Endothelial cell (in vitro differentiated cells): ENCODE measurements at places on chromosomes 5 and 9. TPM values are rescaled to one million over a fixed set of nuclear protein-coding genes. Genes with fewer than 3 reads are reported as not detected.

The FOXI1 gene
- total RNA-seq = 2.2 TPM

The PKD2L2 gene
- total RNA-seq = not detected

The OR13C3 gene
- total RNA-seq = not detected

The ACOT12 gene
- not detected for total RNA-seq

The PAEP gene
- total RNA-seq = not detected

DNA sequence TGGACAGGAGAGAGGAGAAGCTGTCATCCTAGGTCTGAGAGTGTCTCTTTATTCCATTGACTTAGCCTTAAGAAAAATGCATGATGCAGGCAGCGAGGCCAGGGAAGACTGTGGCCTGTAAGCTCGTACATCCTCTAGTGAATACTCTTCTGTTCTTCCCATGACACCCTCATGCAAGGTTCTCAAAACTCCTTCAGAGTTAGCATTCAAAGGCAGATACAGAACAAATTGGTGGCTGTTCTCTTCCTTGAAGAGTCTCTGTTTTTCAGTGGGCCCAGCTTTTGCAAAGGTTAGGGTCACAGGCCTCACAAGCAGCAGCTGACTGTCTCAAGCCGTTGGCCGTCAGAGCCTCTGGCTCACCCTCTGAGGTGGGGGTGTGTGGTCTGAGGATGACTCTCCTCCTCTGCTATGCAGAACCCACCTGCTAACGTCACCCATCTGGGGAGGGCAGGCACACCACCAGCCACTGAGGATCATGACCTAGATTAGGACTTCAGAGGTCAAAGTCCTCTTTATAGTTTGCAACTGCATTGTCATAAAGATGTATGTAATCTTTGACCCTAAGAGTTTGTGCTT is 15.1 kb downstream of the ADCY2 start:
- no peak overlapping the region for H3K27ac ChIP-seq
- H3K36me3 ChIP-seq = no peaks in the 10 kb centered on the region
- no peak for DNase-seq

DNA sequence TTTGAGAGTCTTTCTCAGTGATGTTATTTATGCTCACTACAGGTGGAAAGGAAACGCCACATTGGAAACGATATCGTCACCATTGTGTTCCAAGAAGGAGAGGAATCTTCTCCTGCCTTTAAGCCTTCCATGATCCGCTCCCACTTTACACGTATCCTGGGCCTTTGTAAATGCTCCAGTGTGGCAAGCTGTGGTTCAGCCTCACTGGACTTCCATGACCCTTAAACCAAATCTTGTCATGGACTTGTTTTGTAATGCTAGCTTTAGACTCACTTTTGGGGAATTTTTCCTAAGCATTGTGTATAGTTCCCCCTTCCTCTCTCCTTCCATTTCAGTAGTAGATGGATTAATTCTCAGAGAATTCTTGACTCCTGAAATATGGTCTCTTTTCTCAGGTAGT is 60.9 kb upstream of the SLC2A8 start:
- DNase-seq = no peak
- no peak overlapping the region for H3K27ac ChIP-seq
- no peaks in the 10 kb centered on the region for H3K4me1 ChIP-seq
- H3K27me3 ChIP-seq = peaks cover 2% of the 10 kb centered on the region

DNA sequence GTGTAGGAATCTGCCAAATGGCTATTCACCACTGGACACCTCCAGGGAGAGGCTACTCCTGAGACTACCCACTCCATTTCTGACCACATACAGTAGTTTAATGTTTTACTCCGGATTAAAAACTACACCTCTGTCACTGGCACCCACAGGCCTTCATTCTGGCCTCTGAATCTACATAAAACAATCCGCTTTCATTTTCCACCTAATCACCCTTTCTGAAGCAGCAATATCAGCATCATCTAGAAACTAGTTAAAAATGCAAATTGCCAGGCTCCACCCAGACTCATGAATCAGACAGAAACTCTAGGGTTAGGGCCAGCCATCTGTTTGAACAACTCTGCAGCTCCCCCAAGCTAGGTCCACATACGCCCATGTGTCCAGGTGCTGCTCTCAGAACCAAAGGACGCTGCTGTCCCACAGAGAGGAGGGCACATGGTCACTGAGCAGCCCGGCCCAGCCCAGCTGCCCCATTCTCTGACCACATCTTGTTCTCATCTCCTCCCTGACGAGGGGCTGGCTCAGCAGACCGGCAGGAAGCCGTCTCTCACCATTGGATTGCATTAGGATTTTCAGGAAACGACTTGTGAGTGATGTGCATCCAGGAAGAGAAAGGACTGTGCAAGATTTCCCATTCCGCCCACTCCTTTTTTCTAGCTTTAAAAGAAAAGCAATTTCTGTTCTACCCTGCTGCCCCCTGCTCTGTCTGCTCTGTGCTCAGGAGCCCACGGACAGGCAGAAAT is 34.7 kb downstream of the ADAM19 start:
- peak; percentile 43 for DNase-seq
- H3K36me3 ChIP-seq = peaks cover 16% of the 10 kb centered on the region
- H3K27me3 ChIP-seq = peaks cover 3% of the 10 kb centered on the region
- peak overlapping the region; percentile 6 for H3K4me3 ChIP-seq
- peak overlapping the region; percentile 94 for H3K27ac ChIP-seq

DNA sequence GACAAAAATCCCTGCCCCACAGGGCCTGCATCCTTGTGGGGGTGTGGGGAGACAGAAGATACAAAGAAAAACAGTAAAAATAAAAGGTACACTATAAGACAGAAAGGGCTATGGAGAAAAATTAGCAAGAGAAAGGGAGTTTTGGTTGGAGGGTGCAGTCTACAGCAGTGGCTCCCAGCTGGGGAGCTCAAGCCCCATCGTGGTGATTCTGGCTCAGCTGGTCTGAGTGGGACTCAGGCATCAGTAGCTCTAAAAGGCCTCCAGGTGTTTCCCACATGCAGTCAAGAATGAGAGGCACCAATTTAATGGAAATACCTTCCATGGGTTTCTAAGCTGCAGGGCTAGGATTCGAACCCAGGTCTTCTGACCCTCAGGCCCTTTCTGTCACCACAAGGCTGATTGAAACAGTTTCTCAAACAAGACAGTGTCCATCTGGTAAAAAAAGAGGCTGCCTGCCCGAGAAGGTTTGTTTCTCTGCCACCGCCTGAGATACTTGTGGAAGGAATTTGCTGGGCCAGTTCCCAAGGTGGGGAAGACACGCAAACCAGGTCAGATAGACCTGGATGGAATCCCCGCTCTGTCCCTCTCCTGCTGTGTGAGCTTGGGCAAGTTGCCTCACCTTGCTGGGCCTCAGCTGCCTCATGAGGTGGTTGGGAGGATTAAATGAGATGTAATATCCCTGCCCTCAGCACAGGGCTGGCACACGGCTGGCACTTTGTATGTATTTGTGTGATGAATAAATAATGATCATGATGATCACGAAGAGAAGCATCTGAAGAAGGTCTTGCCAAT is 43.1 kb downstream of the COL27A1 start:
- peaks cover 9% of the 10 kb centered on the region for H3K27me3 ChIP-seq
- no peak for DNase-seq
- no peaks in the 10 kb centered on the region for H3K4me1 ChIP-seq
- H3K27ac ChIP-seq = no peak overlapping the region
- H3K4me3 ChIP-seq = no peak overlapping the region

GRCh38 chr5:157930710-157931109 is 71.8 kb upstream of the CLINT1 start:
- no peaks in the 10 kb centered on the region for H3K27me3 ChIP-seq
- DNase-seq = no peak
- H3K36me3 ChIP-seq = no peaks in the 10 kb centered on the region

DNA sequence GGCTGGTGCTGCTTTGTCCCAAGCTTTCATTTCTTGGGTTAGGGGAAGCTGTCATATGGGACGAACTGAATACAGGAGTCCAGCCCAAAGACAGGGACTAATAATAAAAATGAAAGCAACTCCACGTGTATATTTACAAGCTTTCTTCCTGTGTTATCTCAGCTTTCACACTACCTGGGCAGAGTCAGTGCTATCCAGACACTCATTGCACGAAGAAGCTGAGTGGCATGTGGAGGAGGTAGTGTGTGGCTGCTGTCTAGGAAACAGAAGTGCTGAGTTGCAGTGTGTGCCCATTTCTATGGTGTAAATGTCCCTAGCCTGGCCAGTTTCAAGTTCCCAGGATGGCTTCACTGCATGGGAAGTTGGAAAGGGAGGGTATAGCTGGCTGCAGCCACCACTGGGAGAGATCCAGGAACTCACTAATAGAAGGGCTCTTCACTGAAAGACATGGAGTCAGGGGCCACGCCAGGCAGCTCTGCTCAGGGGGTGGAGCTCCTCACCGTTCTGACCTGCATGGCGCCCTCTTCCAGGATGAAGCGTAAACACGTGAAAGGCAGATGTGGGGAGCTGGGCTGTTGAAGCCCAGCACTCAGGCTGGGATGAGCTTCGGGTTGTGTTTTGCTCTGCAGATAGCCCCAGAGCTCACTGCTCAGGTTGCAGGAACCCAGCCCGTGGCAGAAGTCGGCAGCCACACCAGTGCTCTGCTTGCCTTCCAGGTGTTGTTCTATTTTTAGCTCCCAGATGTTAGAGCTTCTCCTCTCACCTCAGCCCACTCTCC is 116.9 kb downstream of the IRX2 start:
- no peak overlapping the region for H3K4me3 ChIP-seq
- DNase-seq = no peak
- peaks cover 6% of the 10 kb centered on the region for H3K36me3 ChIP-seq

DNA sequence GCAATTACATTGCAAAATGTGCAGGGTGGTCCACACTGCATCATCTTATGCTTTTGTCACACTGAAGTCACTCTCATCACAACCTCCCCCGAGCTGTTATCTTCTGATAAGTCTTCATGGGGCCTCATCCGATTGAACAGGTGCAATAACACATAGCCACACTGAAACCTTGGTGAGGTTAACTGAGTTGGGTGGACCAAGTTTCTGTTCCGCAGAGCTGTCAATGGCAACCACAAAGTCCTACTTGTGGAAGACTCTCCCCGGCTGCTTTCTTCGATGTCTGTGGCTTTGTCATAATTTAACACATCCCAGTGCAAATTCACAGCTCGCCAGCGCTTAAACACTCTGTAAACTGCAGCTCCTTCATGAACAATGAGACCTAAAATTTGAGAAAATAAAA is 112.2 kb downstream of the MARCHF11 start:
- no peaks in the 10 kb centered on the region for H3K36me3 ChIP-seq
- H3K27ac ChIP-seq = no peak overlapping the region
- no peaks in the 10 kb centered on the region for H3K4me1 ChIP-seq
- H3K27me3 ChIP-seq = no peaks in the 10 kb centered on the region
- H3K4me3 ChIP-seq = no peak overlapping the region

- H3K27me3 ChIP-seq = peaks cover 3% of the 10 kb centered on the region
- H3K4me1 ChIP-seq = peaks cover 32% of the 10 kb centered on the region
- peak; percentile 14 for DNase-seq
- H3K4me3 ChIP-seq = peak overlapping the region; percentile 43
- H3K36me3 ChIP-seq = no peaks in the 10 kb centered on the region
- H3K27ac ChIP-seq = peak overlapping the region; percentile 99
Observed at GRCh38 chr9:94952565-94953373, 226.3 kb downstream of the AOPEP start.

DNA sequence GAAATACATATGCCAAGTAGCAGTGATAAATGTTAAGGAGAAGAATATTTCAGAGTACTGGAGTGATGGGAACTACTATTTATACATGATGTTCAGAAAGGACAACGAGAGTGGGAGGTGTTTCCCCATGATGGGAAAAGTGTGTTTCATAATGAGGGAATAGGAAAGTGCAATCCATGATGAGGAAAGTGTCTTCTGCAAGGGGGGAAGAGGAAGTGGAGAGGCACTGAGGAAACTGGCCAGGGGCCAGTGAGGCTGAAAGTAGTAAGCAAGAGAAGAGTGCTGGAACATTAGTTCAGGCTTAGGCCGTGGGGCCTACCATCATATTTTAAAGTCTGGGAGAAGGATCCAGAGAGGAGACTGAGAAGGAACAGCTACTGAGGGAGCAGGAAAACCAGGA is 327.2 kb downstream of the SLF1 start:
- H3K36me3 ChIP-seq = no peaks in the 10 kb centered on the region
- no peaks in the 10 kb centered on the region for H3K27me3 ChIP-seq
- H3K27ac ChIP-seq = no peak overlapping the region
- no peak overlapping the region for H3K4me3 ChIP-seq
- DNase-seq = no peak

DNA sequence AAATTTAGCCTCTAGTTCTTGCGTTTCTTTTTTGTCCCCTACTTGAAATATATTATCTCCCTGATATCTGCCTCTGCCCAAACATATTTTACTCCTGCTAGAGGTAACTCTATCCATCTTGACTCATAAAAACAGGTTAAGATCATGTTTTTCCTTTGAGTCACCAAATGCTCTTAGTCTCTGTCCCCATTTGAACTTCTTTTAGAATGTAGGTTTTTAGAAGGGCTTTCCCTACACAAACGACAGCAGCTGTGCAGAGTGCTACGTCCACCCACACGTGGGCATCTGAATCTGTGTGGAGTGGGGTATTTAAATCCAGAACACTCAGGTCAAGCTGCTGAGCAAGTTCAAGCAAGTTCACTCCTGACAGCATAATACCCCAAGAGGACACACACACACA is 2.2 kb downstream of the HSD17B3 start:
- no peaks in the 10 kb centered on the region for H3K36me3 ChIP-seq
- no peak overlapping the region for H3K4me3 ChIP-seq
- DNase-seq = no peak

DNA sequence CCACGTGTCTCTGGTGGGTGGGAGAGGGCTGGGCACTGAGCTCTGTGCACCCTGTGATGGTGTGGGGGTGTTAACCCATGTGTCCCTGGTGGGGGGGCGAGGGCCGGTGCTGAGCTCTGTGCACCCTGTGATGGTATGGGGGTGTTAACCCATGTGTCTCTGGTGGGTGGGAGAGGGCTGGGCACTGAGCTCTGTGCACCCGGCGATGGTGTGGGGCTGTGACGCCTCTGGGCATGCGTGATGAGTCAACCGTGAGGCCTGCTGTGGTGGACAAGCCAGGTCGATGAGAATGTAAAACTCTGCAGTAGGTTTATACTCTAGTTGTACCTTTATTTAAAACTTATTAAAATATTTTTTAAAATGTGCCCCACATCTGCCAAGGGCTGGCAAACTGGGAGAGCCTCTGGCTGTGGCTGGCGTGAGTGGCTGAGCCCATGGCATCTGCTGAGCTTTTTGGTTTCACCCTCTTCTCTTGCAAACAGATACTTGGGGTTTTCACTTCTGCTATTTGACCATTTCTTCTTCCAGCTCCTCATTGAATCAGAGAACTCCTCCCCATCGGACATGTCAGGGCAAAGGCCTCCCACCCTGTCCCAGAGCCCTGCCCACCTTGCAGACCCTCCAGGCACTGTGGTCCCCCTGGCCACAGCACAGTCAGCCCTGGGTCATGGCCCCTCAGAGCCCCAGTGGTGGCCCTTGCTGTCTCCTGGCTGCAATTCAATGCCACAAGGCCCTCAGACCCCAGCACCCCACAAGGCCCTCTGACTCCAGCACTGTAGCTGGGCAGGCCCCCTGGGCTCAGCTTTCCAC is 18.5 kb upstream of the EXOC3 start:
- peaks cover 12% of the 10 kb centered on the region for H3K4me1 ChIP-seq
- DNase-seq = no peak
- H3K27me3 ChIP-seq = peaks cover 11% of the 10 kb centered on the region

GRCh38 chr5:67030289-67031056 is 166.1 kb downstream of the CD180 start:
- no peak overlapping the region for H3K27ac ChIP-seq
- H3K4me1 ChIP-seq = peaks cover 56% of the 10 kb centered on the region
- H3K36me3 ChIP-seq = peaks cover 6% of the 10 kb centered on the region
